ENCODE measurements at places on chromosomes 7 and 10.

DNA sequence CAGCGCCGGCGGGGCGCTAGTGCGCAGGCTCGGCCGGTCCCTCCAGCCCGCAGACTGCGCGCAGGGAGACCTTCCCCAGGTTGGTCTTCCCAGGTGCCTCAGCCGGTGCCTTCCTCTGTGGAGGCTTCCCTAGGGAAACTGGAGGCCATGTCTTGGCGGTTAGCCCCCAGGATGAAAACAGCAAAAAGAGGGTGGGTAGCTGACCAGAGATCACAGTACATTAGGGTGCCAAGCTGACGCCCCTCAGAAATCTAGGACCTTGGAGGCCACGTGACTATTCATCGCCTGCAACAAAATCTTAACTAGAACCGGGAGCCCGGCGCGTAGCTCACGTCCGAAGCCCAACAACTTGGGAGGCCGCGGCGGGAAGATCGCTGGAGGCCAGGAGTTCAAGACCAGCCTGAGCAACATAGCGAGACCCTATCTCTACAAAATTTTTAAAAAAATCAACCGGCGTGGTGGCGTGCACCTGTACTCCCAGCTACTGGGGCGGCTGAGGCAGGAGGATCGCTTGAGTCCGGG is 327 bp upstream of the FIS1 start:
- DNase-seq, result no peak

DNA sequence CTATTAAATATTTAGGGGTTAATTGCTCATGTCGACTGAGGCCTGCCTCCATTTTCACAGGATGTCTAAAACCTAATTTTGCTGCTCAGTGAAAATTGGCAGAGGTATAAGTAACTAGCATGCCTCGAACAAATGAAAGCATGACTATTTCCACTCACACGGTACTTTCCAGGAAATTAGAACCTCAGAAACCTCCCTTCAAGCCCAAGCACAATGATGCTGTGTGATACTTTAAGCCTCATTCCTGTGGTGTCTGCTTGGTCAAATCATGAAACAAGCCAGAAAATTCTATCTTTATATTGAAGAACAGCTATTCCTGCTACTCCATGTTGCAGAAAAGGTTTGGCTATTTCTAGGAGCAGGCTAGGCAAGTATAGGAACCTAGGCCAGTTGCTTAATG is 203.0 kb downstream of the SORCS3 start:
- DNase-seq, result no peak

- DNase-seq, result no peak
Observed at GRCh38 chr10:73244866-73245477, 2.1 kb downstream of the DNAJC9 start.

DNA sequence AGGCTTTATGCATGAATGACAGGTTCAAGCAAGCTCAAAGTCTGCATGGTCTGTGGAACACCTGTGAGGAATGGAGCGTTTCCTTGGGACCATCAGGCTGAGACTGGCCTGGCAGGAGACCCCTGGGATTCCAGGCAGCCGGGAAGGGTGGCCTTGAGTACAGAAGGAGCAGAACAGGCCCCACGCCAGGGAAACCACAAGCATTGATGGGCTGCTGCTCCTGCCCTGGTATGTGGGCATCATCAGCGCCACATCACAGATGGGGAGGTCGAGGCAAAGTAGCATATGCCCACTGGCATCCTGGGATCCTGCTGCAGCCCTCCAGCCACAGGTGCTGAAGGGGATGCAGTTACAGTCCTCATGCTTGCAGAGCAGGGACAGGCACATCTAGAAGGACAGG is 40.9 kb downstream of the ANTXRL start:
- no peak for DNase-seq

DNA sequence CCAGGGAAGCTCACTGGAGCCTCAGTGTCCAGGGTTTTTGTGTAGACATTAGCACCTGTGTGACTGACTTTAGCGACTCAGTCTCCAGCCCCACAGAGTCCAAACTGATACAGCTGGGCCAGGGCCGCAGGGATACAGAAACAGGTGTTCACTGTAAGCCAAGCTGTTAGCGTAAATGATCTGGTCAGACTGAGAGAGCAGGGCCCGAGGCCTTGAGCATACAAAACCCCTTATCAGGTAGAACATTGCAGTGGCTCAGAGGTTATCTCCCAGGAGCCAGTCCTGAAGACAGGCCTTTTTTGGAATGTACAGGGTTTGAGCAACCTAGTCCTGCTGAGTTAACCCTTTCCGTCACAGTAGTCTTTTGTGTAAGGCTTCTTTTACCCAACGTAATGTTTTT is 25.0 kb downstream of the LHPP start:
- DNase-seq, result no peak

GRCh38 chr7:156107957-156108356 is 295.7 kb upstream of the SHH start:
- DNase-seq, result no peak

GRCh38 chr7:47627580-47628283 is 45.8 kb upstream of the TNS3 start:
- DNase-seq, result no peak

DNA sequence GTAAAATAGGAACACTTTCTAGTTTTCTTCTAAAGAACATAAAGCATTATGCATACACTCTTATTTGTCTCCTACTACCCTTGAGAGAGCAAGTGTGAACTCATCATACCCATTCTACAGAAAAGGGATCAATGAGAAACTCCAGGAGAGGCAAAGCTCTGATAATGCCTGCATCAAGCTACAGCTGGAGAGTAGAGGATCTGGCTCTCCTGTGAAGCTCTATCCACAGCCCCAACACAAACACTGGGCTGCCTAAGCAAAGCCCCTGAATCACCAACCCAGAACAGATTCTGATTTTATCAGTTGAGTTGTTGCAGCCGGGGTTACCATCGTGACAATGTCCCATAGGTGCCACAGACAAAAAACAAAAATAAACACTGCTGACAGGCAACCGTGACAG is 74.9 kb downstream of the NUDCD3 start:
- DNase-seq, result no peak

- no peak for DNase-seq
Observed at GRCh38 chr7:54980521-54980920, 38.3 kb upstream of the EGFR start.

GRCh38 chr10:14884082-14884481 is 5.4 kb downstream of the SUV39H2 start:
- DNase-seq, result no peak

- DNase-seq, result no peak
Observed at GRCh38 chr10:99796928-99797327, 14.5 kb downstream of the ABCC2 start.

DNA sequence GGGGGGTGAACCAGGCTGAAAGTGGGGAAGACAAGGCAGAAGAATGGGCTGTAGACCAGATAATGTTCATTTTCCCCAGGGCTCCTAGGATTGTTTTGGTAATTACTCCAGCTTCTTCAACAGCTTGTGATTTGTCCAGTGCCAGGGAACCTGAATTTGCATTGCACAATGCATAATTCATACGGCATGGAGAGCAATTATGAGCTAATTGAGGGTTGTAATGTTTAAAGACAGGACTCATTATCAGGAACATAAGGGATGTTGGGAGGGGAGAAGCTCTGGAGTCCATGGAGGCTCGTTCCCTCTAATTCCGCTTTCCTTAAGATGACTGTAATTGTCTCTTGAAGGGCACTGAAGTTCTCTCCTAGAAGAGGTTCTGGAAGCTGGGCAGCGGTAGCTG is 405.0 kb upstream of the ZMIZ1 start:
- no peak for DNase-seq

- no peak for DNase-seq
Observed at GRCh38 chr10:93652857-93653256, 40.5 kb downstream of the PDE6C start.

GRCh38 chr7:77425101-77426051 is 9.2 kb upstream of the GSAP start:
- no peak for DNase-seq

GRCh38 chr7:98619450-98620321 is 2.6 kb downstream of the NPTX2 start:
- no peak for DNase-seq

DNA sequence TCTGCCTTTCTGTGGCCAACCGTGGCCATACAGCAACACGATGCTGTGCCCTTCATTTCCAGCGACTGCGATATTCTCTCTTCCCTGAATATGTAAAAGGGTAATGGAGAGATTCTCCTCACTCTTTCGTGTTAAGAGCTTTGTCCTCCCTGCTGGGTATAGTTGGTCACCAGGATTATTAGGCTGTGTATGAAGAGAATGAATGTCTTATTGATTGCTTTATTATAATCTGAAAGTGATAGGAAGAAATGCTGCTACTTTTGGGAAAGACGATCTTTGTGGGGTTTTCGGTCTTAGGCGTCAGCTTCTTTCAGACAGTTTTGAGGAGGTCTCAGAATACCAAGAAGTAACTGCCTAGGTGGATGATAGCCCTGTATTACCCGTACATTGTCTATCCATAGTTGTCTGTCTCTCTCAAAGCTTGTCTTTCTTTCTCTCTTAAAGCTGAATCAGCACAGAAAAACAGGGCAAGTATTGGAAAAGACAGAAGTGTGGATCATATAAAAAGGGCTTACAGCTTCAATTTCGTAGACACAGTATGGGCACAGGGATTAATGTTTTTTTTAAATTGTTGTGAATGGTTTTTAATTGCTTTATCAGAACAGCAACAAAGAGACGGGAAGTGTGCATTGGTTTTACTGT is 1.2 kb downstream of the AHCYL2 start:
- no peak for DNase-seq

DNA sequence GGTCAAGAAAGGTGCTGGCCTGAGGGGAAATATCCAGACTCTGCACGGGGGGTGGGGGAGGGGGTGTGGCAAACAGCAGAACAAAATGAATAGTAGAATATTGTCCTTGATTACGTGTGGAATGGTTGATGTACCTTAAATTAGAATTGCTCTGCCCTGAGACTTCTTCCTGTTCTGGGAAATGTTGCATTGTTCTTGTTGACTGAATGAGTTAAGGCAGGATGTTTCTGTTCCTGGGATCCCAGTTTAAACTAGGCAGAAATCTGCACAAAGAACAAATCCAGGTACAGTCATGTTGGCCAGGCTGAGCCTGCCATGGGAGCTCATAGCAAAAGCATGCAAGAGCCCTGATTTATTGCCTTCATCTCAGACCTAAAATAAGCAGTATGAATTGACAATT is 558.7 kb upstream of the VSTM2A start:
- no peak for DNase-seq

- no peak for DNase-seq
Observed at GRCh38 chr7:87206361-87206760, 13.2 kb downstream of the TMEM243 start.

DNA sequence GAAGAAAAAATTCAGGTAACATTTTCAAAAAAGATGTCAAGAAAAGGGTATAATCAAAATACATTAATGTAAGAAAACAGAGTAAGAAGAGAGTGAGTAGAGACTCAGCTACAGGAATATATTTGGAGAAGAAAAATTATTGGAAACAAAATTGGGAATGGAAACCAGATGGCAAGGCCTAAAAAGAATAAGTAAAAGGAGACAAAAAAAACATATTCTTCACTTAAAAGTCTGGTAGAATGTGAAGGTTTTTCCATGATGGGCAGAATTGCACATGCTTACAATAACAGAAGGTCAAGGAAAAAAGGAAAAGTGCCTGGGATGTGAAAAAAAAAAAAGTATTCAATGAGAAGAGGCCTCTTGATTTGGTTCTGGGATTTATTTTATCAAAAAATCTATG is 1061.8 kb upstream of the LRRTM3 start:
- no peak for DNase-seq

DNA sequence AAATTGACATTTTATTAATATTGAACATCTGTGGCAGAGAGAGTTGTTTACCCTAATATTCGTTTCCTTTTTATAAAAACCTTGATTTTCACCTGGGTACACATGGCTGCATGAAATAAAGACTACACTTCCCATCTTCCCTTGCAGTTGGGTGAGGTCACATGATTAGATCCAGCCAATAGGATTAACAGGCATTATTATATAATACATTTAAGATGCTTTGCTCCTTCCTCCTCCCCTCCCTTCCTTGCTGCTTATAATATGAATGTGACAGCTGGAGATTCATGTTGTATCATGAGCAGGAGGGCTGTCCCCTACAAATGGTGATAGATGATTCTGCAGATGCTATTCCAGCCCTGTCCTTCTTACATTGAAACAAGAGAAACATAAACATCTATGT is 146.6 kb downstream of the SH2D4B start:
- DNase-seq, result no peak

DNA sequence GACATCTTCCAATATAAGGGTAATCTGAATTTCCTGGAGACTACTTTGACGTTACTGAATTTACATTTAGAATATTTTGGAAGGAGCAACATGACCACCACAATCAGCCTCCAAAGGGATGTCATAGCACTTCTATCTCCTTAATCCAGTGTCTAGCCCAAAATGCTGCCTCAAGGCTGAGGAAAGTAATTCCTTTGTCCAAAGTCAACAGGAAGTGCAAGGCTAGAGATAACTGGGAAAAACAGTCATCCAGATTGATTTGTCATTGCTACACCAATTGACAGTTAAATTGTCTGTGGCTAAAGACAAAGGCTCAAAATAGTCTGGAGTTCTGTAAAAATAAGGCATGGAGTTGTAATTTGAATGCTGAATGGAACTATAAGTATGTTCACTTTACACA is 3.9 kb upstream of the TFPI2 start:
- DNase-seq, result no peak

DNA sequence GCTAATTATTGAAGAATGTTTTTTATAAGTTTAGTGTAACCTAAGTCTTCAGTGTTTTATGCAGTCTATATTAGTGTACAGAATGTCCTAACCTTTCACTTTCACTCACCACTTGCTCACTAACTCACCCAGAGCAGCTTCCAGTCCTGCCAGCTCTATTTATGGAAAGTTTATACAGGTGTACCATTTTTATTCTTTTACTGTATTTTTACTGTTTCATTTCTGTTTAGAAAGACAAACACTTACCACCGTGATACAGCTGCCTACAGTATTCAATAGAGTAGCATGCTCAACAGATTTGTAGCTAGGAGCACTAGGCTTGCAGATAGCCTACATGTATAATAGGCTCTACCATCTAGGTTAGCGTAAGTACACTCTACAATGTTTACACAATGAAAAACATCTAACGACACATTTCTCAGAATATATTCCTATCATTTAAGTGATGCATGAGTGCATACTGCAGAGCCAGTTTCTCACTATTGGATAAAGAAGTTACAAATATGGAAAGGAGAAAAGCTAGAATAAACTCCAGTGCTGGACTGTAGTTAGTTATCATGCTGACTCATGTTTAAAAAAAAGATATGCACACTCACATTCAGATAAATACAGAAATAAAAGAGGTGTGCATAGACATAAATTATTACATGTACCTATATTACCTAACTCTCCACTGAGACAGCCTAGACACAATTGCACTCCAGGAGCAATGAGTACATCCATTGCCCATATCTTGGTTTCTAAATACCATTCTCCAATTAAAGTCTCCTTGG is 30.4 kb downstream of the STEAP1B start:
- DNase-seq, result no peak

GRCh38 chr7:81394029-81394428 is 375.8 kb downstream of the HGF start:
- no peak for DNase-seq

GRCh38 chr7:46178661-46179060 is 257.6 kb upstream of the IGFBP3 start:
- no peak for DNase-seq

DNA sequence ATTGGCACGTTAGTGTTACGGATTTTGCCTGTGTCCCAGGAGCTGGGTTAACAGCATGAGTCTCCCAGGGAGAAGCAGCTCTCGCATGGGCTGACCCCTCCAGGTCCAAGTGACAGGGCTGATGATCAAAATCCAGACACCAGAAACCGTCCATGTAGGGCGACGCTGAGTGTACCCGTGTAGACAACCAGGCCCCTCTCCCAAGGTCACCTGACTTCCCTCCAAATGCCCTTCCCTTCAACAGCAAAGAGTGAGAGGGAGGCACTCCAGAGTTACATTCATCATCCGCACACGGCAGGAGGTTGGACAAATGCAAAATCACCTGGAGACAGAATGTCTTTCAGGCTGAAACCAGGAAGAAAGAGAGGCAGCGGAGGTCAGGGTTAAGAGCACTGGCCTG is 14.9 kb upstream of the HSPA12A start:
- no peak for DNase-seq
